Stimulated activated CD4-positive, alpha-beta T cell treated with anti-CD3 and anti-CD28 coated beads, Interleukin-2, amount 100 ng/mL, for 4 hours (primary cell): ENCODE measurements at places on chromosomes 2 and 18.
A peak's percentile ranks its signal among the peaks of the same experiment; 100 is the strongest.

GRCh38 chr18:35435401-35435800 is 58.3 kb upstream of the ZNF396 start:
- no peak for DNase-seq

GRCh38 chr18:21853016-21853415 is 112.4 kb downstream of the MIB1 start:
- no peak for DNase-seq

GRCh38 chr2:10575609-10576280 is 114.0 kb downstream of the NOL10 start:
- DNase-seq = no peak

DNA sequence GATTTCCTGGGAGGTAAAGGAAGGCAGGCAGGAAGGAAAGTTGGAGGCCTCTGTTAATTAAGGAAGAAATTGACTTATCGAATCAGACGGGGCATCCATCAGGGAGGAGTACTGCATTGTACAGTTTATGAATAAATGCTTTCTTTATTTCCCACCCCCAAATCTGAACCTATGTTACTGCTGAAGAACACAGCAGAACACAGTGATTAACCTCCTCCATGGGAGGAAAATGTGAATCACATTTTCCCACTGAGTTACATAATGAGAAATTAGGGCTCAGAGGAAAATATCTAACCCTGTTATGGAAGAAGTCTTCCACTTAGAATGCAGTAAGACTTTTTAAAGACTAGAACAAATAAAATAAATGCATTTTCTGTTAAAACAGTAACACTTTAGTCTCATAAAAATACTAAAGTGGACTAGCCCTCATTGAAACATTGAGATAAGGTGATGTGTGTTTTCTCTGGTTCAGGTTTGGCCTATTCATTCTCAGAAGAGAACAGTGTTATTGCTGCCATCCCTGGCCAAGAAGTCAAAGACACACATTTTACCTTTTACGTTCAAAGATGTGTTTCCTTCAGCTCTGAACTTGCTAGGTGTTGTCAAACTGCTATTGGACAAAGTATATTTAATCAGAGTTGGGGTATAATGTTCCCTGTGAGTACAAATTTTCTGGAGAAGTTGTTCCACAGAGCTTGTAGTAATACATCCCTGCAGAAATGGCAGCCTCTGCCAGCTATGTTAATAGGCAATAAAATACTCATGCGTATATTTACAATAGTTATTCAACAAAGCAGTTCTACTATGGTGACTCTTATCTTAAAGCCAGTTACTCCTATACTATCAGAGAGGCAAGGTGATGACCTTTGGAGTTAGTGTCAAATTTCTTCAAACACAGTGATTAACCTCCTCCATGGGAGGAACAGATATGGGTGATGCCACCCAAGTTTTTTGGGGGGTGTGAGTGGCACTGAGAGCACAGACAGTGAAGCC is 11.1 kb downstream of the DNAH6 start:
- DNase-seq = peak; percentile 41

GRCh38 chr2:65311596-65311995 is 84.0 kb downstream of the ACTR2 start:
- no peak for DNase-seq

GRCh38 chr2:73212448-73213176 is 1.4 kb upstream of the SMYD5 start:
- peak; percentile 49 for DNase-seq

DNA sequence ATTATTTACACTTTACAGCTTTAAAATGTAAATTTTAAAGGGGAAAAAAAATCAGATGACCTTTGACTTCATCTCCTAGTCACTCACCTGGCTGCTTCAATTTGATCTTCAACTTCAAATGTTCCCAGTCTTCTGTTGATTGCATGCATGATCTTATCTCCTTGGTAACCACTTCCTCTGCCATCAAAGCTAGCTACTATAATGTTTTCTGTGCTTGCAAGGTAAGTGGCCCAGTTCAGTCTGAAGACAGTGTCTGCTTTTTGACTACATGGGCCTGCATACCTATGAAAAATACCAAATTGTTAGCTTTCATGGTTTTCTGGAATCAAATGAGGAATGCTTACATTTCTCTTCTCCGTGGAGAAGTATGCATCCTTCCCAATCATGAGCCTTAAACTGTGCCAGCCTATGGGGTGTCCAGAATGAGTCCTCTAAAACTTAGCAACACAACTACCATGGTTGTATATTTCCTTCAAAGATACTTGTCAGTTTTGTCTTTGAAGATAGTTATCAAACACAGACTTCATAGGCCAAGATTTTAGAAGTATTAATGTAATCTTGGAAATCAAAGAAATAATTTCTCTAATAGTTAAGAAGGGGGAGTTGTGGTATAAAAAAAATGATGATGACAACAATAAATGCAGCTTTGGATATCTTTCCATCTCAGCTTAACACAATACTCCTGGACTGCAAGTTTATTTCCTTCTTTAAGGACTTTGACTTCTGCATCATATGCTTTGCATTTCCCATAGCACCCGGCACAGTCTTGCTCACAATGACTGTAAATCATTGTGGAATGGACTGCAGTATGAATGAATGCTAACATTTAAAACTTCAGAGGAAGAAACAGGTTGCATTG is 62.1 kb downstream of the DPP4 start:
- no peak for DNase-seq

DNA sequence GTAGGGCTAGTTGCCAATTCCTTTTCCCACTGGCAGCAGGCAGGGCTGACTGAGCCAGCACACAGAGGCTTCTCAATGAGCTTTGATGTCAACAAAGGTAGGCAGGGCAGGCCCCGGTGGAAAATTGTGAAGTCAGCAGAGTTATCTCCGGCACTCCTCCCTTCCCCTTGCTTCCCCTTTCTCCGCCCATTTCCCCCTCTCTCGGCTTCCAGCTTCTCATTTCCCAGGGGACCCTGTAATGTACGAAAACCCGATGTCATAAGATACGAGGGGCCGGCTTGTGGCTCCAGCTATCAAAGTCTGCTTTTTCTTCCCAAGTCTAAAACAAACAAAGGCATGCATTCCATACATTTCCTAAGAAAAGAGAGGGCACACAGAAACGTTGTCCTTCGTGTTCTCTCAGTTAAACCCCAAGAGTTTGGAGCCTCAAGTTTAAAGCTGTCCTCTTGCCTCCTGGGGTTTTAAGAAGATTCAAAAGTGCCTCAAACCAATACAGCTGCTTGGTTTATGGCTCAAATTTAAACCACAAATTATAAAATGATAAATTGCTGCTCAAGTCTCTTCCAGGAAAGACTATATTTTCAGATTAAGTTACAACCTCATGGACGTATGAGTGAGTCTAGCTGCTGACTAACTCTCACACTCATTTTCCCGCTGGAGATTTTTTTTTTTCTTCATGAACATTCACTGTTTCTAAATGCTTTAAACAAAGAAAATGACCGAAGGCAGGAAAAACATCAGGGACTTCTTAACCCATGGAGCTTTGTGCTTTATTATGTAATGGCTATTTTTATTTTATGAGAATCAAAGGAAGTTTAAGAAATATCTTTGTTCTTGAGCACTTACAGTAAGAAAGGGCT is 27.2 kb upstream of the EML4 start:
- no peak for DNase-seq

- no peak for DNase-seq
Measured at GRCh38 chr2:235041221-235041917, 89.6 kb downstream of the SH3BP4 start.

DNA sequence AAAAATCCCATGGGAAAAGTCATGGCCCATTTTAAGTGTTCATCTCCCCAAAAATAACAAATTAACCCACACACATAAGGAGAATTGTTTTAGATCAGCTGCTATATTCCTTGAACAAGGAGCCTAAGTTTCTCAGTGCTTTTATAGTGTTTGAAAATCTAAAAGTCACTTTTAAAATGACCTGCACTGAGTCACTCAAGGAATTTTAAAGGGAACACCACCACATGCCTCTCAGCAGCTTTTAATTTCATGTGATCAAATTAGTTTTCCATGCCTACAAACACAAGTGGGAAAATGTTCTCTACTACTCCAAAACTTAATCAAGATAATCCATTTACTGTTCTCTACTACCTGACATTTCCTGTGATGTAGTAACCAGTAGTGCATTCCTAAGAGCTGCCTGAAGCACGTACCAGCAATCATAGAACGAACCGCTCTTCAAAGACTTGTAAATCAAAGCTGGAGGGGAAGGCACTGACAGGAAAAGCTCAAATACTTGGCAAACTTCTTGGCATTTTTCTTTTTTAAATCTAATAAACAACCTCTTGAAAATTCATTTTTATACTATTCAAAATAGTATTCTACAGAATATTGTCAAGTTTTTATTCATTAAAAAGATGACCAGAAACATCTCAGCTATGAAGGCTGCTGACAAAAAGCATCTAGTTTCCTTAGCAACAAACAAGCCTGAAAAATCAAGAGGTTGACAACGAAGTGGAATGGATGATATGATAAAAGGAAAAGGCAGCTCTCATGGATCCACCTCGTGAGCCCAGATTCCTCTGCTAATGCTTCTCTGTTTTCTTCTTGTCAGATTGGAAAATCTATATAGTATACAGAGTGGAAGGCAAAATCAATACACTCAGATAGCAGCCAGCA is 37.2 kb downstream of the LRPPRC start:
- DNase-seq = no peak

- no peak for DNase-seq
Measured at GRCh38 chr18:58682429-58683069, 11.3 kb downstream of the MALT1 start.

- DNase-seq = no peak
Measured at GRCh38 chr2:15997728-15998280, 57.5 kb downstream of the MYCN start.

- DNase-seq = no peak
Measured at GRCh38 chr2:76491503-76491902, 780.8 kb upstream of the GCFC2 start.

GRCh38 chr2:195587966-195588365 is 69.1 kb upstream of the SLC39A10 start:
- no peak for DNase-seq

GRCh38 chr18:9290156-9290555 is 44.4 kb upstream of the TWSG1 start:
- no peak for DNase-seq

DNA sequence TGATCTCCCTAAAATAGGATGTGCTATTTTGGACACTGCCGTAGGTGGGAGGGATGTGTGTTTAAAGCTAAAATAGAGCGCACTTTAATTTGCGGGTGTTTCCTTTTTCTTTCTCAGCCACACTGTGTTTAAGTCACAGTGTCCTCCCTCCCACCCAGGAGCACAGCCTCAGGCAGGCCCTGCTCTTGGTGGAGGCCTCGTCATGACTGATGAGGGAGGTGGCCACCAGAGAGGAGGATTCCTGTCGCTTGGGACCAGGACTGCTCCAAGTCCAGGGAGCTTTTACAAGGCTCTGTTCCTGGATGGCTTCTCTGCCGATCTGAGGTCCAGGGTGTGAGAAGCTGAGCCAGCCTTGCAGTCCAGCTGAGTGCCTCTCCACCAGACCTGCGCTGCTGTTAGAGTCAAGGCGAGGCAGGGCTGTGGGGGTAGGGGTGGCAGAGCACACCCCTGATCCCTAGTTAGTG is 33.5 kb downstream of the INPP4A start:
- DNase-seq = no peak

- DNase-seq = no peak
Measured at GRCh38 chr18:39751161-39751560, 2185.6 kb upstream of the CELF4 start.

DNA sequence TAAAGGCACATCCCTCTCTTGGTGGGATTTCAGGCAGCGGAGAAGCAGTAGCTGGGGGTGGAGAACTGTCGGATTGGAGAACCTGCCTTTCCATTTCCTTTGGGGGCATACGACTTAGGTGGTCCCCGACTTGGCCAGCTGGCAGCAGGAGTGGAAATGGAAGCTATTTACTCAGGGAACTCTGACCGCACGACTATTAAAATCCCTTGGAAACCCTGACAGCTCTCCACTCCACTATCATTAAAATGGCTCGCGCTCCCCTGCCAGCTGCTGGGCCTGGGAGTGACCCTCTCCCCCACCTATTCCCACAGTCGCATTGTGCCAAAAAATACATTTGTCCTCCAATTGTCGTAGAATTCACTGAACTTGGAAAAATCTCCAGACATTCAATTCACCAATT is 77.7 kb upstream of the APCDD1 start:
- DNase-seq = no peak

- no peak for DNase-seq
Measured at GRCh38 chr2:72579591-72580180, 246.1 kb downstream of the EXOC6B start.

- no peak for DNase-seq
Measured at GRCh38 chr2:107276034-107276433, 390.1 kb upstream of the ST6GAL2 start.

DNA sequence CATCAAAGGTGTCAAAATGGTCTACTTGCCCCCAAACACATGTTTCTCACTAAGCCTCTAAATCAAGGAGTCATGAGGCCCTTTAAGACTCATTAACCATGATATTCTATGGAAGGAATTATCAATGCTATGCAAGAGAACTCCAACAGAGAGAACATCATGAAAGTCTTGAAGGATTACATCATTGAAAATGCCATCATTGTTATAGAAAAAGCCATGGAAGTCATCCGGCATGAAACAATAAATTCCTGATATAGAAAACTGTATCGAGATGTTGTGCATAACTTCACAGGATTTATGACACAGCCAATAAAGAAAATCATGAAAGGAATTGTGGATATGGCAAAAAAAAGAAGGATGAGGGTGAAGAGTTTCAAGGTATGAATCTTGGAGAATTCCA is 1363.6 kb upstream of the CDH2 start:
- no peak for DNase-seq
